PC-3 (cell line): ENCODE measurements at places on chromosomes 7 and 10. TPM values are rescaled to one million over a fixed set of nuclear protein-coding genes. Genes with fewer than 3 reads are reported as not detected.

GRCh38 chr10:70711177-70711576, 38.9 kb downstream of the ADAMTS14 start:
- DNase-seq = no peak

The TACC2 gene
- 27.9 and 31.7 TPM in 2 replicates for total RNA-seq

DNA sequence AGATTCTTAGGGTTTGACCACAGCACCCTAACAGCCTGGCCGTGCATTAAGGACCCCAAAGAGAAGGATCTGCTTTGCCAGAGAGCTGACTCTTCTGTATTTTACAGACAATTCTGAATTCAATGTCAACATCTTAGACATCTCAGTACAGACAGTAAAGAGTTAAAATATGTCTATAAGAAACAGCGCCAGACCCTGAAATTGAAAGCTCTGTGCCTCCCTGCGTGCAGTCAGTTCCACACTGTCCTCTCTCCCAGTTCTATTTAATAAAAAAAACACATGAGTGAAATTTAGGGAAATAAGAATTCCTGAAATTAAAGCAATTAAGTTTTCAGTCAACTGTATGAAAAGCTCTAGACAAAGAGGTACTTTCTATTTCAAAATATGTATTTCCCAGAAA, 45.1 kb downstream of the MET start:
- DNase-seq = no peak

GRCh38 chr7:31051598-31052486, at the start of gene ADCYAP1R1:
TSS of gene ADCYAP1R1 (plus strand) at chr7:31052308. CDS start at chr7:31063265, 10,957 bp downstream.
- no peak for DNase-seq

The CDK1 gene
- 166 and 202 TPM in 2 replicates for total RNA-seq

- no peak for DNase-seq
Measured at GRCh38 chr7:51064688-51065087, 251.9 kb downstream of the COBL start.

DNA sequence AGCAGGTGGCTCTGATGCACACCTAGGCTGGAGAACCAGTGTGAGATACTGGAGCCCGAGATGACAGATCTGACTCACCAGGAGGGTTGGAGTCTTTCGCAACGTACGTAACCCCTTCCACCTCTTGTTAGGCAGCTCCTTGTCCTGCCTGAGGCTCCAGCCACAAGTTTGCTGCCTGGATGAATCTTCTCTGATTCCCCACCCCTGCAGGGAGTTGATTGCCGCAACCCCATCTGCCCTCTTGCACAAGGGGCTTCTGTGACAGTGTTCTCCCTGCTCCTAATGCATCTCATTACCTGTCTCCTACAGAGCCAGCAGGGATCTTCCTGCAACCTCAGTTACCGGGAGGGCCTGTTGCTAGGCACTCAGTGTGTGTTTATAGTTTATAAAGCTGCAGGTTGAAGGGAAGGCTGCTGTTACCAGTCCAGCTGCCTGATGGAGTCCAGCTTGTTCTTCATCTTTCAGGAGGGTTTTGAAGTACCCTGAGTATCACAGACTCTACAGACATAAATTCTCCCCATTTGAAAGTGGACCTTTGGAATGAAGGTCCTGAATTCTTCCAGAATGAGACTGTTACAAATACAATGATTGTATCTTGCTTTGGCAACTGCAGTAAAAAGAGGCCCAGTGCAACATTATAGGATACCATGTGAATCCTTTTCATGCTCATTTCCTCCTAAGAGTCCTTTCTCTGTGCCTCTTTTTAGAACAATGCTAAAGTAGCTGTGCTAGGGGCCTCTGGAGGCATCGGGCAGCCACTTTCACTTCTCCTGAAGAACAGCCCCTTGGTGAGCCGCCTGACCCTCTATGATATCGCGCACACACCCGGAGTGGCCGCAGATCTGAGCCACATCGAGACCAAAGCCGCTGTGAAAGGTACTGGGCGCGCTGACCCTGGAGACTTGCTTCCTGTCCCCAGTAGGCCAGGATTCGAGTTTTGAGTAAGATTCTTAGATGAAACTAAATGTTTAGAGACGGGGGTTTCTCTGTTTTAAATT, 6.5 kb downstream of the MDH2 start:
- DNase-seq = peak; percentile 79

- no peak for DNase-seq
Measured at GRCh38 chr10:10138685-10139084, 879.0 kb upstream of the CELF2 start.

The STX1A gene
- total RNA-seq = 145 and 163 TPM in 2 replicates

The DEPP1 gene
- total RNA-seq = 8.0 and 9.0 TPM in 2 replicates

GRCh38 chr10:60760711-60761210, 17.5 kb upstream of the CDK1 start:
- DNase-seq = peak; percentile 41

DNA sequence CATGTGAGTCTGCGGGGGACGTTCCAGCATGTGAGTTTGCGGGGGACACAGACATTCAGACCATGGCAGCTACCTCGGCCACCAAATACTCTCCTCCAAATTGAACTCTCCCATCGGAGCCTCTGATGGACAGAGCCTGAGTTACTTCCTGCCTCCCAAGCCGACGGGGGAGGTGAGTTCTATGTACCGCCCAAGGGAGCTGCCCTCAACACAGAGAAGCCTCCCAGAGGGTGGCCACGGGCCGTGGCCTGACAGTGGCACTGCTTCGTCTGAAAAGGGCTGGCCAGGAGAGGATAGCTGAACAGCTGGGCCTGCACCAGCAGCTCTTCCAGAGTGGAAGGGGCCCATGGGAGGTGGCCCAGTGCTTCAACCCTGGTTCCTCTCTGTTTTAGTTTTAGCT, 274.5 kb upstream of the PPP2R2D start:
- no peak for DNase-seq

The MKRN1 gene
- 71.9 and 78.5 TPM in 2 replicates for total RNA-seq

- no peak for DNase-seq
Measured at GRCh38 chr7:3043544-3044371, at the start of gene CARD11. TSS of gene CARD11 (minus strand) at chr7:3043867. CDS start at chr7:2958506, 85,361 bp downstream.

DNA sequence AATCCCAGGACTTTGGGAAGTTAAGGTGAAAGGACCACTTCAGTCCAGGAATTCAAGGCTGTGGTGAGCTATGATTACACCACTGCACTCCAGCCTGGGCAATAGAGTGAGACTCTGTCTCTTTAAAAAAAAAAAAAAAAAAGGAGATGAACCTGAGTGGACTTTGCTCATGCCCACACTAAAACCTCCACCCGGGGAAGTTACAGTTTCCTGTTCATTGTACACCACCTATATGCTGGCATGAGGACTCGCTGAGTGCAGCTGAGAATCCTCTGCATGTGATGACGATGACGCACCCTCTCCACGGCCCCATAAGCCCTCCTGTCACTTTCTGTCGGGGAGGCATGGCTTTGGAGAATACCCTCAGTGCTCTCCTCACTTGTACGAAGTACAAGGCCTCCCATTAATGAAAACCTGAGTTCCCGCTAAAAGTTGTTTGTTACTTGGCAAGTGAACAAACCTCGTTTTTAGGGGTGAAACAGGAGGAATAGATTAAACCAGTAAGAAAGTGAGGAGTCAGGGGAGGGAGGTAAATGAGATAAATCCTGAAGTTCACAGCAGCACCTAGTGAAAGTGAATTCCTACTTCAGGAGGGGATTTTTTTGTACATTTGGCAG, 15.9 kb downstream of the TMEM176B start:
- DNase-seq = no peak

DNA sequence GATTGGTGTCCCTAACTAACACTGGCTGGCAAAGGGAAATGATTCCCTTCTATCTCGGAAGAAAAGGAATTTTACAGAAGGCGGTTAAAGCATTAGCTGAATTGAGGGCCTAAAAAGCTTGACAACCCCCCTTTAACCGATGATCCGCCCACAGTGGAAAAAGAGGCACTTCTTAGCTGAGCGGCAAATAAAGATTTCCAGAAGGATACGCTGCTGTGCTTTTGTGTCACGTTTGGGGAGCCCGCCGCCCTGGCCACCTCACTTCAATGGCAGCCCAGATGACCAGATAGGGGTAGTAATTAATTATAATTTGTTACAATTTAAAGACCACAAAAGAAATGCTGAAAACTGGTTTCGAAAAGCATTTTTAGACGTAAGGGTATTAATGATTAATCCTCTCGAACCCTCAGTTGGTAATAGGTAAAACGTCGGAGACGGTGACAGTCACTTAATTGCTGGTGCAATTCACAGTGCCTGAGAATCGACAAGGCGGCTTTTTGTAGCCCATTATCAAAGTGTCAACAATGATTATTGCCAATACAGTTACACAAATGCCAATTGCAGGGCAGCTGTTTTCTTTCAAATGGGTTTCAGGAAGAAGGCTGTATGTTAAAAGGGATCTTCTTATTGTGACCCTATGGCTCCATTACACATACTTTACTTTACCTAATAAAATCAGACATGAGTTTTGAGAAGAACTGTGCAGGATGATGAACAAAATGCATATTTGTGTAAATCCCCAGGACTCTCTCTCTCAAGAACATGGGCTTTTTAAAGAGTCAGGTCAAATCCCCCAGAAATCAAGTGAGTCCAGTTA, 154.1 kb downstream of the PIP4K2A start:
- no peak for DNase-seq

- no peak for DNase-seq
Measured at GRCh38 chr7:1899951-1900762, 230.1 kb downstream of the ELFN1 start.

The PRSS1 gene
- total RNA-seq = not detected in 2 replicates

- DNase-seq = no peak
Measured at GRCh38 chr7:10706875-10707493, 266.7 kb upstream of the PHF14 start.

DNA sequence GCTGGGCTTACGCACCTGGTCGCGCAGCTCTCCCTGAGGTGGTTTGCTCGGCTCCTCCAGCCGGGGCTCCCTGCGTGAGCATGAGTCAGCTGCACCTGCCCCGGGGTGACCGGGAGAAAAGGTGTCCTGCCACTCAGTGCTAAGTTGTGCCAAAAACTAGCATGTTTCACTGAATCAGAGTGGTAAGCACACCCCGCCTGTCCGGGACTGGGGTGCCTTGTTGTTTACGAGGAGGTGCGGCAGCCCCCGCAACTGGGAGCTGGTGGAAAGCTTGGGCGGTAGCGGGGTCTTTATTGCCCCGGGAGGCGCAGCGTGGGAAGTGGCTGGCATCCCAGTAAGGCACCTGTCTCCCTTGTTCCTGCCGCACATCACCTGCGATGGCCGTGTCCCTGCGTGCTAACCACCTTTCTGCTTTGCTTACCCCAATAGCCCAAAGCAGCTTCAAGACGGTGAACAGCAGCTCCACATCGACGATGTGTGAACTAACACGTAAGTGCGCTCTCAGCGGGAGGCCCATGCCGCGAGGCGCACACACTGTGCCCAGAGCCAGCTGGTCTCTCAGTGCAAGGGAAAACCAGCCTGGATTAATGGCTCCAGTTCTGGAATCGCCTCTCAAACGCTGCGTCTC, 506.6 kb upstream of the FOXK1 start:
- DNase-seq = no peak

GRCh38 chr7:49398236-49398635, 375.2 kb upstream of the VWC2 start:
- DNase-seq = no peak

DNA sequence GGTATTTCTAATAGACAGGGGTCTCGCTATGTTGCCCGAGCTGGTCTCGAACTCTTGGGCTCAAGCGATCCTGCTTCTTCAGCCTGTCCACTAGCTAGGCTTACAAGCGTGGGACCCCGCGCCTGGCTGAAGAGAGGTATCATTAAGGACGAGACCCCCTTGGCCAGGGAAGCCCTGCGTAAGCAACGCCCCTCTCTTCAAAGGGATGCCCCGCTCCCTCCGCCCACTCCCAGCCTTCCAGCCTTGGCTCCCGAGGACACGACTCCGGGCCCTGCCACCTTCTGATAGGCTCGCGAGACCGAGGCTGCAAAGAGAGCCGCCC, 220 bp upstream of the ZKSCAN5 start:
- peak; percentile 93 for DNase-seq

GRCh38 chr7:112547916-112548315, 67.1 kb downstream of the LSMEM1 start:
- DNase-seq = no peak

The RBP3 gene
- not detected in 2 replicates for total RNA-seq

DNA sequence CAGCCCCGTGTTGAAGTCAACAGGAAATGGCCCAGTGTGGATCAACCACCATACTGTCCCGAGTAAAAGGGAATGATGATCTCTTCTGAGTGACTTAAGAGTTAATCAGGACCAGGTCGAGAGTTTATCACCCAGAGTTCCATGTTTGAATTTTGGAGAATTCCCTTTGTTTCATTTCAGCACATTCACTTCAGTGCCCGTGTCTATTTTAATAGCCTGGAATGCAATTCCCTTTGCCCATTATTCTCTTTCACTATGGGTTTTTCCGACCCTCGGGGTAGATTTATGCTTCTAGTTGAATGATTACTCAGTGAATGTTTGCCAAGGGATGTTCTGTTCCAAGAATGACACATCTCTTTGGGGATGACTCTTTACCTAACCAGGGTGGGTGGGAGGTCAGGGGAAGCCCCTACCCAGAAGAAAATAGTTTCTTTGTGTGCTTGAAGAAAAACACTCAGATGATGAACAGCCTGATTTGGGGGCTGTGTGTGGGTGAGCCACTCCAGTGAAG, 594.9 kb downstream of the INHBA start:
- peak; percentile 96 for DNase-seq

DNA sequence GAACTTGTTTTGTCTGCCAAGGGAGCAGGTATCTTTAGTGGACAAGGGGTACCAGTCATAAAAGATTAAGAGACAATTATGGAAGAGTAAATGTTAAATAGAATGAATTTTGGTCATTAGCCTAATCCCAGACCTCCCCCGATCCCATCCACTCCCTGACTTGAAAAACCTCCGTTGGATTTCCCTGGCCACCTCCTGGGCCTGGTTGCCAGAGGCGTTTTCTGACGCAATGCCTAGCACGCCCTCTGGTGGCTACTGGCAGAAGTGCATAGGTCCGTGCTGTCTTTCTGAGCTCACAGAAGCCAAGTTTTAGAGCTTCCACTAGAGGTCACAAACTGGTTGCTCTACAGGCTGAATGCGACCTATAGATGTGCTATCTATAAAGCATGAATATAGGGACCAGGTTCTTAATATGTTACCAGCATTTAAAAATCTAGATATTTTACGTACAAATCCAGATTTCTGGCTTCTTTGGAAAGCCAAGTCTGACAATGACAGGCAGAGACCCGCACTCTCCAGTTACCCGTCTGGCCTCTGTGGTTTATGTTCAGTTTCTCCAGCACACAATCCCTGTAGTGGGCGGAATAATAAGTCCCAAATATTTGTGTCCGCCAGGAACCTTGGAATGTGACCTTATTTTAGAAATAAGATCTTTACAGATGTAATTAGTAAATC, 39.8 kb downstream of the SPOCK2 start:
- DNase-seq = peak; percentile 96

DNA sequence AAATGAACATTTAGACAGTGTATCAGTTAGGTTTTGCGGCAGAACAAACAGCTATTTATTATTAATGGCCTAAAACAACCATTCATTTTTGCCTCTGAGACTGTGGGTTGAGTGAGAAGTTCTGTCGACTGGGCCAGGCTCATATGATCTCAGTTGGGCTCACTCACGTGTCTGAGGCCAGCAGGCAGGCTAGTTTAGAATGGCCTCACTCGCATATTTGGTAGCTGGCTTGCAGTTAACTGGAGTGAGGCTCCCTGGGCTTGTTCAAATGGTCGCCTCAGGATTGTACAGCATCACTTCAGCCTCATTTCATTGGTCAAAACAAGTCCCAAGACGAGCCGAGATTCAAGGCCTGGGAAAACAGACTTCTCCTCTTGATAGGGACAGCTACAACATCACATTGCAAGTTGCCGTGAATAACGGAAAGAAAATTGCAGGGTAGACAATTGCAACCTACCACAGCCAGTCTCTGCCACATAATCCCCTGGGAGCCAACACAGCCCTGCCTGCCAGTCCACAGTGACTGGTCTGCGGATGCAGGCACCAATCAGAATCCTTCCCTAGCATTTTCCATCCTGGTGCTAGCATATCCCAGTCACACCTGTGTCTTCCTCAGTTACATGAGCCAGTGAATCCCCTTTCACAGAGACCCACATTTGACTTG, 23.1 kb upstream of the PPIF start:
- DNase-seq = no peak

The PRLHR gene
- not detected in 2 replicates for total RNA-seq
